Lower lobe of right lung (tissue), 2 donors: ENCODE measurements at places on chromosomes 5 and 9. TPM values are rescaled to one million over a fixed set of nuclear protein-coding genes. Genes with fewer than 3 reads are reported as not detected.

ALAD gene
- 32.7 TPM for total RNA-seq

- DNase-seq: no peak
- no peaks in the 10 kb centered on the region for H3K27me3 ChIP-seq
- H3K4me1 ChIP-seq: no peaks in the 10 kb centered on the region
- no peak overlapping the region for H3K27ac ChIP-seq
- no peak overlapping the region for H3K4me3 ChIP-seq
Observed at GRCh38 chr5:39005566-39006232, 68.5 kb downstream of the RICTOR start.

GRCh38 chr5:179973391-179973790 lies 65.7 kb upstream of the TBC1D9B start:
- DNase-seq: no peak
- H3K4me1 ChIP-seq: peaks cover 5% of the 10 kb centered on the region
- H3K4me3 ChIP-seq: no peak overlapping the region
- no peaks in the 10 kb centered on the region for H3K27me3 ChIP-seq

DNA sequence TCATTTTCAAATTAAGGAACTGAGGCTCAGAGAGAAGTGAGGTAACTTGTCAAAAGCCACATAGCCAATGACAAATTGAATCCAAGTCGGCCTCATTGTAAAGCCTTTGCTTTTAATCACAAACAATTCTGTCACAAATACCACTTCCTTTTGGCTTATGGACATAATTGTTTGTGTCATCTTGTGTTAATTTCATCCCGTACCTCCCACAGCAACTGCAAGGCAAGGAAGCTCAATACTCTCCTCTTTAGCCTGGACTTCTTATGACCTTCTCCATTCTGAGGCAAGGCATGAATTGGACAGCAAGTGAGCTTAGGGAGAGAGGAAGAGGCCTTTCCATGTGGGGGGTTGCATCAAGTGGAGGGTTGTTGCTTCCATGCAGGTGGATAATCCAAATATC lies 62.2 kb upstream of the SLC2A8 start:
- H3K4me3 ChIP-seq: no peak overlapping the region
- peaks cover 35% of the 10 kb centered on the region for H3K4me1 ChIP-seq
- no peaks in the 10 kb centered on the region for H3K36me3 ChIP-seq
- no peak overlapping the region for H3K27ac ChIP-seq

- H3K36me3 ChIP-seq: no peaks in the 10 kb centered on the region
- no peaks in the 10 kb centered on the region for H3K4me1 ChIP-seq
- no peaks in the 10 kb centered on the region for H3K27me3 ChIP-seq
- H3K27ac ChIP-seq: no peak overlapping the region
Observed at GRCh38 chr5:158549311-158549710, 550.4 kb downstream of the EBF1 start.

ZDHHC11 gene
- total RNA-seq: 28.7 TPM

- no peak overlapping the region for H3K4me3 ChIP-seq
- no peaks in the 10 kb centered on the region for H3K36me3 ChIP-seq
- no peaks in the 10 kb centered on the region for H3K4me1 ChIP-seq
- DNase-seq: no peak
Observed at GRCh38 chr5:137212471-137212870, 286.7 kb downstream of the SPOCK1 start.

LIX1 gene
- not detected for total RNA-seq

ANKRD34B gene
- 0.30 TPM for total RNA-seq

- H3K36me3 ChIP-seq: no peaks in the 10 kb centered on the region
- H3K4me3 ChIP-seq: no peak overlapping the region
- H3K4me1 ChIP-seq: peaks cover 19% of the 10 kb centered on the region
- H3K27me3 ChIP-seq: no peaks in the 10 kb centered on the region
- no peak overlapping the region for H3K27ac ChIP-seq
- DNase-seq: no peak
Observed at GRCh38 chr5:143206196-143207053, 197.1 kb downstream of the NR3C1 start.

DNA sequence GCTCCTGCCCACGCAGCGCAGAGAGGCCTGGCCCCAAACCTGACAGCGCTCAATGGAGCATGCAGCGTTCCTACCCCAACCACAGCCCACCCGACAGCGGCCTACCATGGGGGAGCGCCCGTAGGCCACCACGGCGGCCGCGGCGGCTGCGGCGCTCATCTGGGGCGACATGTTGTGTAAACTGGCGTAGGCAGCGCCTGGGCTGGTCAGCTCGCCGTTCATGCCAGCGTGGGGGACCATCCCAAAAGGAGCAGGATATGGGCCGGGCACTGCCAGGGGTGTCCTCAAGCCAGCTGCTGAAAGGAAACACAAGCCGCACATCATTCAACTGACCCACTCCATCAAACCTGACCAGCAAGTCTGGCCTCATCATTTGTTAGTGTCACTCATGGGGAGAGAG lies 77.7 kb downstream of the TLE1 start:
- DNase-seq: no peak
- H3K27ac ChIP-seq: no peak overlapping the region
- no peaks in the 10 kb centered on the region for H3K27me3 ChIP-seq
- H3K4me3 ChIP-seq: no peak overlapping the region

DNA sequence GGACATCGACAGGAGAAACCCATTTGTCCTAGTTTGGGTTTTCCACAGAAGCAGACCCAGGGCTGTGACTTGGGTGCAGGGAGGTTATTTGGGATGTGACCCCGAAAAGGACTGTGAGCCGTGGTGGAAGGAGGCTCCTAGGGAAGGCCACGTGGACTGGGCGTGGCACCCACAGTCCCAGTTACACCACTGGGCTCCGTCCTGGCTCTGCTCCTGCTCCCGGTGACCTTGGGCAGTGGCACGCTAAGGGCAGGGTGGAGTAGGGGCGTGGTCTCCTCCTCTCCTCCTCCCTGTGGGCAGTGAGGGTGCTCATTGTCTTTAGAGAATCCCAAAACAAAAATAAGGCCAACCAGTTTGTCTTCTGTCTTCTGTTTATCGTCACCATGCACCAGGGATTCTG lies 190.1 kb downstream of the GADD45G start:
- H3K27ac ChIP-seq: no peak overlapping the region
- H3K36me3 ChIP-seq: no peaks in the 10 kb centered on the region
- no peaks in the 10 kb centered on the region for H3K4me1 ChIP-seq
- no peak overlapping the region for H3K4me3 ChIP-seq

- DNase-seq: no peak
- H3K4me1 ChIP-seq: no peaks in the 10 kb centered on the region
- H3K27ac ChIP-seq: no peak overlapping the region
- H3K27me3 ChIP-seq: no peaks in the 10 kb centered on the region
Observed at GRCh38 chr5:128192368-128192767, 108.8 kb downstream of the SLC12A2 start.

GRCh38 chr5:130277002-130277401 lies 372.7 kb downstream of the CHSY3 start:
- no peak overlapping the region for H3K27ac ChIP-seq
- H3K27me3 ChIP-seq: no peaks in the 10 kb centered on the region
- H3K4me1 ChIP-seq: no peaks in the 10 kb centered on the region
- DNase-seq: no peak

SV2C gene
- 0.32 TPM for total RNA-seq

DNA sequence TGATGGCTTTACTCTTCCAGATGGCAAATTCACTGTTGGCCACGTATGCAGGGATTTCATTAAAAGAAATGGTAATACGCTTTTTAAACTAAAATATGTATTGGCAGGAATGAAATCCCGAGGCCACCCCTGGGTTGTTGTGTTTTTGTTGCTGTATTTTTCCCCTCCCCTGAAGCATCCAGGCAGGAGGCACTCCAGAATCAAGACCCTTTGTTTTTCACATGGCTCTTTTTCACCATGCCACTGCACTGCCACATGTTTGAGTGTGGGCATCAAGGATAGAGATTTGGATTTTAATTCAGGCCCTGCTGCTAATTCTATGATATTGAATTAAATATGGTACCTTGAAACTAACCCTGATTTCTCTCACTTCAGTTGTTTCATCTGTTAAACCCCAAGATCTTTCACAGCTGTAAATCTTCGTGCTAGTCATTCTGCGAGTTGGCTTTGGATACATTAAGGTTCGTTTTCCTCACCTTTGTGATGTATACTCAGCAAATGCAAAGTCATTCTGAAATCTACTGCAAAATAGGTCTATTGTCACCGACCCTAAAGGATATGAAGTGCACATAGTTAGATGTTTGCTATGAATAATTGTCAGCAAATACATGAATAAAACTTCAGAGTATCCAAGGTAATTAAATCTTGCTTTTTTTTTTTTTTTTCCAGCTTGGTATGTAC lies 533.4 kb downstream of the PTPRD start:
- no peaks in the 10 kb centered on the region for H3K27me3 ChIP-seq
- H3K36me3 ChIP-seq: no peaks in the 10 kb centered on the region
- H3K4me3 ChIP-seq: no peak overlapping the region
- DNase-seq: no peak
- no peaks in the 10 kb centered on the region for H3K4me1 ChIP-seq

DNA sequence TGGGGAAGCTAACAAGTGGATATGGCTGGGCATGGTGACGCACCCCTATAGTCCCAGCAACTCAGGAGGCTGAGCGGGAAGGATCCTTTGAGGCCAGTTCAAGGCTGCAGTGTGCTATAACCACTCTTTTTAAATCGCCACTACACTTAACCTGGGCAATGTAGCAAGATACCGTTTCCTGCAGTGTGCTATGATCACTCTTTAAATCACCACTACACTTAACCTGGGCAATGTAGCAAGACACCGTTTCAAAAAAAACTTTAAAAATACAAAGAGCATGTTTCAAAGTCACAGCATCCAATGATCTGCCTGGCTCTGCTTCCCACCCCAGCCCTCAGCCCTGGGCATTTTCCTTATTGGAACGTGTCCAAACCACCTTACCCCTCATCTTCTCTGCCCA lies 14.5 kb downstream of the GRHPR start:
- H3K27me3 ChIP-seq: no peaks in the 10 kb centered on the region
- H3K27ac ChIP-seq: no peak overlapping the region
- peaks cover 90% of the 10 kb centered on the region for H3K36me3 ChIP-seq
- no peak overlapping the region for H3K4me3 ChIP-seq

DNA sequence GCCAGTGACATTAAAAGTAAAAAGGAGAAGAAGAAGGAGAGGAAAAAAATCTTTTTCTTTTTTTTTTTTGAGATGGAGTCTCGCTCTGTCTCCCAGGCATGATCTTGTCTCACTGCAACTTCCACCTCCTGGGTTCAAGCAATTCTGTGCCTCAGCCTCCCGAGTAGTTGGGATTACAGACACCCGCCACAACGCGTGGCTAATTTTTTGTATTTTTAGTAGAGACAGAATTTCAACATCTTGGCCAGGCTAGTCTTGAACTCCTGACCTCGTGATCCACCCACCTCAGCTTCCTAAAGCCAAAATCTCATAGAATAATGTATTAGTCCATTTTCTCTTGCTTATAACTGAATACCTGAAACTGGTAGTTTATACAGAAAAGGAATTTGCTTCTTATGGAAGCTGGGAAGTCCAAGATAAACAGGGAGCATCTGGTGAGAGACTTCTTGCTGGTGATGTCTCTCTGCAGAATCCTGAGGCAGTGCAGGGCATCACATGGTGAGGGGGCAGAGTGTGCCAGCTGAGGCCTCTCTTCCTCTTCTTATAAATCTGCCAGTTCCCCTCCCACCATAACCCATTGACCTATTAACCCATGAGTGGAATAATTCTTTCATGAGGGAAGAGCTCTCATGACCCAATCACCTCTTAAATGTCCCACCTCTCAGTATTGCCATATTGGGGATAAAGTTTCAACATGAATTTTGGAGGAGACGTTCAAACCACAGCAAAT lies 466.3 kb downstream of the GADD45G start:
- DNase-seq: peak; percentile 63
- no peaks in the 10 kb centered on the region for H3K4me1 ChIP-seq
- H3K36me3 ChIP-seq: no peaks in the 10 kb centered on the region
- H3K4me3 ChIP-seq: no peak overlapping the region

GRCh38 chr5:171840066-171840465 lies 54.4 kb downstream of the SMIM23 start:
- H3K36me3 ChIP-seq: no peaks in the 10 kb centered on the region
- no peaks in the 10 kb centered on the region for H3K4me1 ChIP-seq
- no peak overlapping the region for H3K27ac ChIP-seq
- H3K27me3 ChIP-seq: no peaks in the 10 kb centered on the region
- DNase-seq: no peak

DNA sequence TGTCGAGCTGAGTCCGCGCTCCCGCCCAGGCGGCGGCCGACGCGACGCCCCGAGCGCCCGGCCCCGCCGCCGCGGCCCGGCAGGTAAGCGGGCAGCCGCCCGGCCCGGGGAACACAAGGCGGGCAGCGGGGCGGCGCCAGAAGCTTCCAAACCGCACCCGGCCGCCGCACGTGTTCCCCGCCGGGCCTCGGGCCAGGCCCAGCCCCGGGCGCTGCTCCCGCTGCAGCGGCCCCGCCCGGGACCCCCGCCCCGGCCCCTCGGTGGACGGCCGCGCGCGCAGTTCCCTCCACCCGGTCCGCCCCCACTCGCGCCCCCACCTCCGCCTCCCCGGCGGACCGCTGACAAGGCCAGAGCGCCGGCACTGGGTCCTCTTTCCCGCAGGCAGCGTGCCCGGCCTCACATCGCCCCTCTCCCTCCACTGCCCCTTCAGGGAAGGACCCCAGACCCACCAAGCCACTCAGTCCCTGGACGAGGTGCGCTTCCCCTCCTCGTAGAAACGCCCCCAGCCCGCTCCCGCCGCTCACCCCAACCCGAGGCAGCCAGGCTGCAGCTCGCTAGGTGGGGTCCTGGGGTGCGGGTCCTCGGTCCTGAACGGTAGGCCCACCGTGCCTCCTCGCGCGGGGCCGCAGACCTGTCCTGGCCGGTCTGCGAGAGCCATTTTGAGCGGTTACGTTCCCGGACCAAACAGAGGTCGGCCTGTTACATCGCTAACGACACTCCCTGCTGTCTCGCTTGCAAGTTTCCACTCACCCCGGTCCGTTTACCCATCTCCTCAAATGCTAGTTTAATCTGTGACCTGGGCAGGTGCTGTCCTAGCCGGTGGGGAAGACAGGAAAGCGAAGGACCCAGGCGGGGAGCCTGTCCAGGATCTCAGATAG lies 475 bp downstream of the WDR5 start:
- H3K27me3 ChIP-seq: no peaks in the 10 kb centered on the region
- peak overlapping the region; percentile 49 for H3K27ac ChIP-seq
- H3K4me1 ChIP-seq: peaks cover 52% of the 10 kb centered on the region
- peaks cover 17% of the 10 kb centered on the region for H3K36me3 ChIP-seq
- no peak for DNase-seq

GRCh38 chr5:68950930-68951329 lies 142.9 kb upstream of the SLC30A5 start:
- H3K27me3 ChIP-seq: no peaks in the 10 kb centered on the region
- H3K36me3 ChIP-seq: no peaks in the 10 kb centered on the region
- DNase-seq: no peak
- no peak overlapping the region for H3K4me3 ChIP-seq
- H3K4me1 ChIP-seq: peaks cover 7% of the 10 kb centered on the region

GRCh38 chr5:83556190-83556589 lies 84.6 kb downstream of the VCAN start:
- H3K36me3 ChIP-seq: no peaks in the 10 kb centered on the region
- no peak overlapping the region for H3K4me3 ChIP-seq
- no peak for DNase-seq

GRCh38 chr9:36820392-36820861 lies 213.6 kb downstream of the PAX5 start:
- H3K27ac ChIP-seq: no peak overlapping the region
- H3K4me3 ChIP-seq: no peak overlapping the region
- H3K4me1 ChIP-seq: no peaks in the 10 kb centered on the region
- peaks cover 41% of the 10 kb centered on the region for H3K27me3 ChIP-seq
- no peaks in the 10 kb centered on the region for H3K36me3 ChIP-seq
- no peak for DNase-seq

RCL1 gene
- total RNA-seq: 22.9 TPM
